ENCODE measurements at places on chromosomes 4 and X. TPM values are rescaled to one million over a fixed set of nuclear protein-coding genes. Genes with fewer than 3 reads are reported as not detected.
A peak's percentile ranks its signal among the peaks of the same experiment; 100 is the strongest.

DNA sequence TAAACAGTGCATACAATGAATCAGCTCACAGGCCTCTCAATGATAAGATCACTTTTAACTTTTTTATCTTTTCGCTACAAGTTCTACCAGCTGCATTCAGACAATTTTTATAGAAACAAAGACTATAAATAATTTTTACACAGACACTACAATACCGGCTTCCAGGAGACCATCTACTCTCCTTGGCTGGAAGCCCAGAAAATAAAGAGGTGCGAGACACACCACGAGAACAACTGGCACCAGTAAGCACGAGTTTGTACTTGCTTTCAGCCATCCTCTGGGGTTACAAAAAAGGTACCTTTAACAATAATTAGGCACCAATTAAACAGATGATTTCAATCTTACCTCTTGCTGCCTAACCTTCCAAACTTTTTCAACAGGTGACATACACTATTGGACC is 11.2 kb upstream of the PRDX4 start:
- peak; percentile 5 for DNase-seq

GRCh38 chr4:38950159-38950558 is 82.0 kb downstream of the TMEM156 start:
- DNase-seq = no peak

GRCh38 chr4:79088946-79089691 is 149.9 kb upstream of the PAQR3 start:
- DNase-seq = no peak

GRCh38 chrX:39665830-39666518 is 431.8 kb downstream of the BCOR start:
- no peak for DNase-seq

DNA sequence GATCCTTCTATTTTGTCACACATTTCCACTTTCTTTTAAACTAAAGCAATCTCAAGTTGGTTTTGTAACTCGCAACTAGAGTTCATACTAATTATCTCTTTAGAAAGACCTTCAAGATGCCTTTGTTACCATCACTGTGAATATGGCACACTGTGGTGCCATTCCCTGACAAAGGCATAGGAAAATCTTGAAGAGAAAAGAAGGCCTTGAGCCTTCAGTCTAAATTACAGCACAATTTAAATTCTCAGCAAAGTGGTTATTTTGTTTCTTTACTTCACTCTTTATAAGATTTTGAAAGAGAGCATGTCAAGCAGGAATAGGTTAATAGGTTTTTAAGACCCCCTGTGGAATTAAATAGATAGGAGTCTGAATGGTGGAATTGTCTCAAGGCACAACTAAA is 89.0 kb upstream of the BANK1 start:
- DNase-seq = no peak

Gene KLHL15
- 64.6 TPM for total RNA-seq
